AG10803 (cell line): ENCODE measurements at places on chromosomes 1 and 21.
A peak's percentile ranks its signal among the peaks of the same experiment; 100 is the strongest.

- DNase-seq: peak; percentile 18
Measured at GRCh38 chr21:31235671-31236450, 108.2 kb downstream of the TIAM1 start.

DNA sequence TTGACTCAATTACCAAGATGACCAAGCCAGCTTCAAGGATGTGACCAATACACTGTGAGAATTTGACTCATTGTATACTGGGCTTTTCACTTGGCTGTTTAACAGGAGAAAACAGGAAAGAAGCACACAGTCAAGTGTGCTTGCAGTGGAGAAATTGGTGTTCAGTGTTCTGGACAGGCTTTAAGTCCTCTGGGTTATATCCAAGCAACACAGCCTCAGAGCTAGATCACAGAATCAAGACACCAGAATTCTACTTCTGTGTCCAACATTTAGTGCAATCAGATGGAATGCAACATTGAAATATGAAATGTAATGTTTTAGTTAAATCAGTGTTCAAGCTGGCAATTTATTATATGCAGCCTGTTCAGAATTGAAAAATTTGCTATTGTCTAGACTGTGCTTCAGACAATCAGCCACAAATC, 694.4 kb downstream of the LTN1 start:
- peak; percentile 74 for DNase-seq

DNA sequence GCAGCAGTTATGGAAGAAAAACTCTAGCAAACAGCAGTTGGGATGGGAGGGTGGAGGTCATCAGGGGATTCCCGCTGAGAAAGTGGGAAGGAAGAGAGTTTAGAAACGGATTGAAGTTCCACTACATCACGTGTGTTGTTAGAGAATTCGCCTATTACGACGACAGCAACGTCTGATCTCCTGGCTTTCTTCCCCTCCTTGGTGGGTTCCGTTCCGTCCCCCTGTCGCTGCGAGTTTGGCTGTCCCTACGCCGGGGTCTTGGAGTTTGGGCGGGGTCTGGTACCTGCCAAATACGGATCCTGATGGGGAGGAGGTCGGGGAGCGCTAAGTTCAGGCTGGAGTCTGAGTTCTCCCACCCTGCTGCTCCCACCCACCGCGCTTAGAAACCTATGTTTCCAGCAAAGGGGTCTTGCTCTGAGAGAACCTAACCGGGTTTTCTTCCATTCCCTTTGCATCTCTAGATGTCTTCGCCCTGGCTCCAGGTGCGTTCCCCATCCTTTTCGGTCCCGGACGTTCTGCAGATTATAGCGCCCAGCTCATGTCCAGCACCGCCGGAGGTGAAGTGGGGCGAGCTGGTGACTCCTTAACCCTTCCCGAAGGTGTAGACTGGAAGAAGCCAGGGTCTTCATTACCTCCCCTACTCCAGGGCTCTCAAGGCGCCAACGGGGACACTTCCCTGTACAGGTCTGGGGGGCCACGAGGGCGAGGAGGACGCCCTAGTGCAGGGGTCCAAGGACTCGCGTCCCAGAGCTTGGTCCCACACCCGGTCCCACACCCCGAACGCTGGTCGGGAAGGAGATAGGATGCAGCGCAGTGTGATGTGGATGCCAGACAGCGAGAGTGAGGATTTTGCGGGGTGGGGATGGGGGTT, 641 bp upstream of the KCNK2 start:
- DNase-seq: peak; percentile 55

GRCh38 chr1:146039844-146040194, 18.3 kb upstream of the HJV start:
- DNase-seq: no peak

- DNase-seq: no peak
Measured at GRCh38 chr1:90726986-90727480, 9.9 kb upstream of the BARHL2 start.

DNA sequence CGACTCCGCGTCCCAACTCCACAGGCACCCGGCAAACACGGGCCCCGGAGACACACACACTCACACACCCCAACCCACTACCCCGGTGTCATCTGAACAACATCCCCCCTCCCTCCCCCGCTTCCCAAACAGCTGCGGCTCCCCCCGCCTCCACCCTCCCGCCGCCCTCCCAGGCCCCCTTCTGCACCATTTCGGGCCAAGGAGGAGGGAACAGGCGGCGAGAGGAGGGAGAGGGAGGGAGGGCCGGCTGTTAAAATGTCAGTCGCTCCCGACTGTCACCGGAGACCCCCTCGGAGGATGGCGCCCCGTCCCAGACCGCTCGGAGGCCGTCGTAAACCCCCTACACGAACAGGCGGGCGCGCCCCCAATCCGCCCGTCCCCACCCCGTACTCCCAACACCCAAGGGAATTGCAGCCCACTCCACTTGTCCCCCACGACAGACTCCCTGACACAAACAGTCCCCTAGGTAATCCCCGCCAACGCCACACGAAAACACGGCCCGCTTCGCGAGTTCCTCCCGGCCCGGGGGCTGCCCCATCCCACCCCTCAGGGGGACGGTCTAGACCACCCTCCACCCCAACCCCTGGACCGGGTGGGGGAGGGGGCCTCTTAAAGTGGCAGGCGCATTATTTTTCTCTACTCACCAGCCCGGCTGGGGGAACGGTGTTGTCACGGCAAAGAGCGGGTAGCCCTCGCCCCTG, 583 bp downstream of the MEF2D start:
- no peak for DNase-seq

- DNase-seq: no peak
Measured at GRCh38 chr1:231241750-231242149, 738 bp downstream of the GNPAT start.

DNA sequence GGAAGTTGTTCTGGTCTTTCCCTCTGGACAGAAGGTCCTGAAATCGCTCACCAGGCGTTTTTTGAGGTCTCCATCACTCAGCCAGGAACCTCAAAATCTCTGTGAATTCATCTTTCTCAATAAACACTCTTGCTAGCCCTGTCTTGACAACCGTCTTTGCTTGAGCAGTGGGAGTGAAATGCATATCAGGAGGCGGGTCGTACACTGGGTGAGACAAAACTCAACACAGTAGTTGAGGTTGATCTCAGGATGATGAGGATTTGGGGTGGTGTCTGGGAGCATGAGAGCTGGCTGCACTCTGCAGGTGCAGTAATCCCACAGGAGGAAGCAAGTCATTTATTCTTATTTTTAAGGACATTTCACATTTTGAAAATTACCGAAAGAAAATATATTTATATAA, 1.9 kb downstream of the GPR25 start:
- no peak for DNase-seq

GRCh38 chr1:97314685-97315084, 593.1 kb downstream of the PTBP2 start:
- no peak for DNase-seq

DNA sequence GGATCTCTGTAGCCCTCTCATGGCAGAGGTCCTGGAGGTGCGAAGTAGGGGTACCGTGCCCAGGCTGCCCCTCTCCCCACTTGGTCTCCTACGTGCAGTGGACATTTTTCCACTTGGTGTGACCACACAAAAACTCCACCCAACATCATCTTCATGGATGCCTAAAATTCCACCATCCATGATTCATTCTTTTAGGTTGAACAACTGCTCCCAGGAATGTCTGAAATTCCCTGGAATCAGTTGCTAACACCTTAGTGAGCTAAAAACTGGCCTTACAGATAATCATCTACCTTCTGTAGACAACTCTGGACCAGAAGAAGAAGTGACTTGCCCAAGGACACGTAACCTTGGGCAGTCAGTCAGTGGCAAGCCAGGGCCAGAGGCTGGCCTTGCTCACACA, 32.1 kb upstream of the CLIC4 start:
- DNase-seq: peak; percentile 75

DNA sequence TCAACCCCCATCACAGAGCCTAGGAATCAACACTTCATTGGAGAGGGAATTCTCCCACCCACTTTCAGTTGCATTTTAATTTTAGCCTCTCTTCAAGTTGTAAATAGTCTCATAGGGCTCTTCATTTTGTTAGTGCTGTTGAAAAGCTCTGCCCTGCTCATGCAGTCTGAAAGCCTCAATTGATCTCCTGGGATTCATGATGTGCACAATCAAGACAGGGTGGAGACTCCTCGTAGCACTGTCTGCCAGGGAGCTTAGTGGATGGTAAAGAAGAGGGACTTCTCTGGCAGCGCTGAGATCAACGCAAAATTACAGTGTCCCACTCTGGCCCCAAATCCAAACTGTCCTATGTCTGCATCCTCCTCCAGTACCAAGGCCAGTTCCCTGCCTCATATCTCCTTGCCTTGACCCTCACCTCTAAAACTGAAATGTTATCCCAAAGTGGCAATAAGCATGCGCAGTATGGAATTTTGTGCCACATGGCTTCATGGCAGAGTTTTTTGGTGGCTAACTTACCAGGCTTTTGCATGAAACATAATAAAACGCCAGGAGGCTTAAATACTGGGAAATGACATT, 282.2 kb downstream of the CACNA1E start:
- no peak for DNase-seq

DNA sequence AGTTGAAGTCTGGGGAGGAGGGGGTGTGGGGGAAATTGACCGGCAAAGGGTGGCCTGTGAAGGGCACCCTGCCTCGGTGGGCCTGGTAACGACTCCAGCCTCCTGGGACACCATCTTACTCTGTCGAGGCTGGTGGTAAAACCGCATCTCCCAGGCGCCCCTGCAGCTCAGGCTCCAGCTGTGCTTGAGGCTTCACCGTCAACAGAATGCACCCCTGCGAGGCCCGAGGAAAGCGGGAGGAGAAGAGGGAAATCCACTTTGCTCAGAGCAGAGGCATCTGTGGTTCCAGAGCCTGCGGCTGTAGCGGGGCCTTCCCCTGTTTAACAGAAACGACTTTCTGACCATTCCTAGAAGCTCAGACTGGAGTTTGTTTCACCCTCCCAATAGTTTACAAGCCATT, 165.6 kb downstream of the NPHP4 start:
- DNase-seq: no peak

DNA sequence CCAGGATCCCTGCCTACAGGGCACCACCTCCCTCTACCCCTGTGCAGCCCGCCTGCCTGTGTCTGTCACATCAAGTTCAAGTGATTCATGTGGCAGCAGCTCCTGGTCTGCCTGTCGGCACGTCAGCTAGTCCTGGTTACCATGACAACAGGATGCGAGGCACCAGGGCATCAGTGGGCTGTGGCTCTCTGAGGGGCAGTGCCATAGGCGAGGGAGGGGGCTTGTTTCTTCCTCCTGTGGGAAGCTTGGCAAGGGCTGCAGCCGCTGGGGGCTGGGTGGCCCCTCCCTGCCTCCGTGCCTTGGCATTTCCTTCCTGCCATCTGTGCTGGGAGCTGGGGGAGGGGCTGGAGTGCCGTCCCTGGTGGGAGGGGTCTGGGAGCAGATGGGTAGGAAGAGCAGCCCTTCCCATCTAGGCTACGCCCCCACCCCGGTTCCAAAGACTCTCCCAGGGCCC, 43.1 kb downstream of the FOXO6 start:
- DNase-seq: peak; percentile 12

DNA sequence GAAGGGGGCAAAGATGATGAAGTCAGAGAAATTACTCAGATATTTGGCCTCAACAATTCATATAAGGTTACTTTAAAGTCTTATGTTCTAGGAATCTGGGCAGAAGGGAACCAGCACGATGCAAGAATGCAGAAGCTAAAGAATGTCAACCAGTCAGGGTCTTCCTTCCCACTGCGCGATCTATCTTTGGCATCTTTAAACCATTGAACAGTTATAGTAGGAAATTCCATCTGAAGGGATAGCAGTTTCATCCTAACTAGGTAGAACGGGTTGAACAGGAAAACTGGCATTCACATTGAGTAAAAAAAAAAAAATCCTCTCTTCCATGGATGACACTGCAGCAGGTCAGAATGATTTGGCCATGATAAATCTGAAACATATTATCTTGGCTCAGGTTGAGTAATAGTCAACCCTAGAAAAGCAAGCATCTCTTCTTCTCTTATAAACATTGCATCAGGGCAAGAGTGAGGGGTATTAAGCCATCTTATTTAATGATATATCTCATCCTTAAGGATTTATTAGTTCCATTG, 6.3 kb downstream of the CRCT1 start:
- no peak for DNase-seq

- DNase-seq: peak; percentile 63
Measured at GRCh38 chr1:23809751-23810171, 9.2 kb upstream of the GALE start.

- no peak for DNase-seq
Measured at GRCh38 chr1:153773096-153773921, 1.9 kb upstream of the SLC27A3 start.

DNA sequence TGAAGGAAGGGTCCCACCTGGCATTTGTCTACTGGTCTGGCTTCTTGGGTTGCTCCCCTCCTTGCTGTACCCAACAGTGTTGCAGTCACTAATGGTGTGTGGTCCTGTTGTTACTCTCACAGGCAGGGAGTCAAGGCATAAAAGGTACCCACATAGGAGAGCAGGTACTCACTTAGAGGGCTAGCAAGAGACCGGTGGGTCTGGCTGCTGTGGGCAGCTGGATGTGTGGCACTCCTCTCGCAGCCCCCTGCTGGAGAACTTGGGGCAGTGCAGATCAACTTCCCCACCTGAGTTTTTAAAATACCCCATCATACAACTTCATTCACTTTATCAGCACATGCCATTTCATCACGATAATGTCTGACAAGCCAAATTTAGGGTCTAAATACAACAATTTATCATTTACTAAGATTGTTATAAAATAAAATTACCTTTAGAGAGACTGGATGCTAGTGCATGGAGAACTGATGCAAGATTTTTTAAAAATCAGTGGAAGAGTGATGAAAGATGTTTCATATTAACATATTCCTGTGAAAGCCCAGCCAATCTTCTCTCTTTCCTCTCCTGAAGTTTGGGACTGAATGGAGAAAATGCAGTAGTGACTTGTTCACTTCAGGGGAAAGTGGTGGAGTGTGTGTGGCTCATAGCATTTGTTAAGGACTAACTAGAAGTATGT, 42.8 kb downstream of the ACP6 start:
- DNase-seq: peak; percentile 39
